ENCODE measurements at places on chromosomes 4 and X. TPM values are rescaled to one million over a fixed set of nuclear protein-coding genes. Genes with fewer than 3 reads are reported as not detected.

CYLC1 gene
- total RNA-seq: not detected

ERCC6L gene
- total RNA-seq: 3.8 TPM

RTL9 gene
- total RNA-seq: 0.48 TPM

MTMR8 gene
- total RNA-seq: 5.2 TPM

GRCh38 chrX:125089761-125090445 is 229.8 kb upstream of the TEX13C start:
- no peak for DNase-seq

GRCh38 chr4:5204781-5205180 is 153.5 kb downstream of the STK32B start:
- no peak for DNase-seq

- no peak for DNase-seq
Observed at GRCh38 chr4:71004281-71004851, 10.9 kb downstream of the DCK start.

DNA sequence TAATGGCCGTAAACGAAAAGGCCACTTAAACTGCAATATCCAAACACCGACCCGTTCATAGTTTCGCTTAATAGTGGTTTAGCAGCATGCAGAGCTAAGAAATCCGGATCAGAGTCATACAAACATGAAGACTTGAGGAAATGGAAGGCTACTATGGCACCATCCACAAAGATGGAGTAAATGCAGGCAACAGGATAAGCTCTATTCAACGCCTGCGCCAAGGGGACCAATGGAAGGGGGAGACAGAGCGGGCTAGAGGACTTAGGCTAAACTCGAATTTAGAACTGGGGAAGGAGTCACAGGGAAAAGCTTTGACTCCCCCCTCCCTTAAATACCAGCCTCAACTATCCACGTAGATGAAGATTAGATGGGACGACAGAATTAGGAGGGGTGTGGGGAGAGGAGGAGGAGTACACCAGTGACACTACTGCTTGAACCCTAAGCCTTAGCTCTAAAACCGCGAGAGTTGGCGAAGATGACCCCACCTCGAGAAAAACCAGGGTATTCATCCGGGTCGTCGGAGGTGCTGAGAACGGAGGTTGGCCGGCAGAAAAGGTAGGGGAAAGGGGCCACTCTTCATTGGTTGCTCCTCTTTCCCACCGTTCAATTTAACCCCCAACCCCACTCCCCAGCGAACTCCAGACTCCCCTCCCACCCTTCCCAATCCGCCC is 3.5 kb downstream of the HUWE1 start:
- DNase-seq: no peak

GRCh38 chr4:82293304-82293703 is 80.5 kb downstream of the HNRNPD start:
- no peak for DNase-seq
